Midbrain (tissue), 1 donor: ENCODE measurements at places on chromosomes 5 and 9.

DNA sequence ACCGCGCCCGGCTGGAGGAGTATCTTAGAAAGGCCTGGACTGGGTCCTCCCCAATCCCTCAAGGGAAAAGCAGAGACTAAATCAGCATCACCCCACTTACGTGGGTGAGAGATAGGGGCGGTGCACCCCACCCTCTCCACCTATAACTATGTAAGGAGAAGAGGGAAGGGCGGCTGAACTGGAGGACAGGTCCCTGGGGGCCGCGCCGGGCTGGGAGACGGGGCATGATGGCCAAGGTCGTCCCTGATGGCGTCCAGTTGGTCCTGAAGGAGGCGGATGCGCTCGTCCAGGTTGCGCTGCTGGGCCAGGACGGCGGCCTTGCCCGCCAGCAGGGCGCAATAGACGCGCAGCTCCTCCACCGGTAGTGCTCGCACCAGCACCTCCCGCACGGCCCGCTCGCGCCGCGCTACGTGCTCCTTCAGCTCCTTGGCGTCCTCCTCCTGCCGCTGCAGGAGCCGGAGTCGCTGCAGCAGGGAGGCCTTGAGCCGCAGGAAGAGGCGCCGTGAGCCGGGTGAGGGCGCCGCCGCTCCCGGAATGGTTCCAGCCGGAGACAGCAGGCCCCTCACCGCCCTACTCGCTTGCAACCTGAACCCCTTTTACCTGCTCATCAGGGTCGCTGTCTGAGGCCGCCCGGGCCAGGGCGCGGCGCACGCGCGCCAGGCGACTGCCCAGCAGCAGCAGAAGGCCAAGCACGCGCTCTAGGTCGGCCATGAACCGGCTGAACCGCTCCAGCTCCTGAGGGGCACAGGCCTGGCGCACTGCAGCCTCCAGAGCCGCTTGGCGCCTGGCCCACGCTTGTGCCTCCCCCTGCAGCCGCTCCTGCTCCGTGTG lies 7.6 kb downstream of the SHROOM1 start:
- DNase-seq, result no peak

DNA sequence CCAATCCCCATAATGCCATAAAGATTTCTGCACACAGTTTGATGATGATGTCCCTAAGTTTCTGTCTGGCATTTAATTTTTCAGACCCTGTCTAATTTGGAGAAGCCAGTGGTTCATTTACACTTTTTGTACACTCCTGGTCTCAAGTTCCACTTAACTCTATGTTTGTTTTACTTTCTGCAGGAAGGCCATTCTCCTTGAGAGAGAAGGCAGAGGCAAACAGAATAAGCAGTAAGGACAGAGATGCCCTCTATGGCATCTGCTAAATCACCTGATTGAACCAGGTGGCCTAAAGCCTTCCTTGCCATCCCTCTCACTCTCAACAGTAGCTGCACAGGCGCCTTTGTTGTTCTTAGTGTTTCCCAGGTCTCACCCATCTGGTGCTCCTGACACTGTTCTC lies 86.1 kb upstream of the LRRTM2 start:
- DNase-seq, result no peak

DNA sequence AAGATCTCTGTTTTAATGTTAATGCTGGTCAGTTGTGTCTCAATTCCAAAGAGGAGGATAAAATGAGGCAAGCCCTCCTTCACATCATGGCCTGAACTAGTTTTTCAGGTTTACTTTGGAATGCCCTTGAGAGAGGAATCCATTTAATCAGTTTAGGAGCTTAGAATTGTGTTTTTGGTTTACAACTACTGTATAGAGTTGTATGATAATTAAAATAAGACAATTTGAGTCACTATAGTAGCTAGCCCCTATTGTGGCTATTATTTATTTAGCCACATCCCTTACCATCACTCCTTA lies 107.8 kb upstream of the PRLR start:
- no peak for DNase-seq

DNA sequence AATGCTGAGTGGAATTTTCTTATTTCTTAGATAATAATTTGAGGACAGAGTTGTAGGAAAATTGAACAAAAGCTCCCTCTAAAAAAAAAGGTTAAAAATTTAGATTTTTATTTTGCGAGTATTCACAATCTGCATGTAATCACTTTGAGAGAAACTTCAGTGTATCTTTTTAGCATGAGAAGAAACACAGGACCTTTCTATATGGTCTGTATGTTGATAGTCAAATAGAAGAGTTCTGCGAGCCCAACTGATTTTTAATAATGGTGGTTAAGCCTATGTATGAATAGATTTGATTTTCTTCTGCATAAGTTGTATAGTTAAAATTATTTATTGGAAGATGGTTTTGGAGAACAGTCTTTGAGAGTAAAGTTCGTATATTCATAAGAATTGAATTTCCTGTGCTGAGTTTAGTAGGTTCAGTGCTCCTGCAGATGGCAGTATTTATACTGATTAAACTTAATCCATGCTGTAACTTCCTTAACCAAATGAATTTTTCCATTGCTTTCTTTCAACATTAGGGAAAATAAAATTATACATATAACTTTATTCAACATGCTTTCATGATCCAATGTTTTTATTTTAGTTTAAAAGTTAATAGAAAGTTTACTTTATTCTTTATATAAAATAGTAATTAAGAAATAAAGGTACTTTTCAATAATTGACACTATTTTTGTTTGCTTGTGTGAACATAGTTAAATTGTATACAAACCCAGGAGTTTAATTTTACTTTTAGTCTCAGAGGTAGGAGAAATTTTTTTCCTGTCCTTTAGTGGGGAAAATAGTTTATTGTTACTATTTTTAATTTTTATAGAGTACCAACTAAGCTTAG lies 19.6 kb downstream of the TCERG1 start:
- no peak for DNase-seq
